ENCODE measurements at places on chromosomes 7 and 10. TPM values are rescaled to one million over a fixed set of nuclear protein-coding genes. Genes with fewer than 3 reads are reported as not detected.

- no peak for DNase-seq
Measured at GRCh38 chr10:110617425-110618229, 26.5 kb upstream of the RBM20 start.

DNA sequence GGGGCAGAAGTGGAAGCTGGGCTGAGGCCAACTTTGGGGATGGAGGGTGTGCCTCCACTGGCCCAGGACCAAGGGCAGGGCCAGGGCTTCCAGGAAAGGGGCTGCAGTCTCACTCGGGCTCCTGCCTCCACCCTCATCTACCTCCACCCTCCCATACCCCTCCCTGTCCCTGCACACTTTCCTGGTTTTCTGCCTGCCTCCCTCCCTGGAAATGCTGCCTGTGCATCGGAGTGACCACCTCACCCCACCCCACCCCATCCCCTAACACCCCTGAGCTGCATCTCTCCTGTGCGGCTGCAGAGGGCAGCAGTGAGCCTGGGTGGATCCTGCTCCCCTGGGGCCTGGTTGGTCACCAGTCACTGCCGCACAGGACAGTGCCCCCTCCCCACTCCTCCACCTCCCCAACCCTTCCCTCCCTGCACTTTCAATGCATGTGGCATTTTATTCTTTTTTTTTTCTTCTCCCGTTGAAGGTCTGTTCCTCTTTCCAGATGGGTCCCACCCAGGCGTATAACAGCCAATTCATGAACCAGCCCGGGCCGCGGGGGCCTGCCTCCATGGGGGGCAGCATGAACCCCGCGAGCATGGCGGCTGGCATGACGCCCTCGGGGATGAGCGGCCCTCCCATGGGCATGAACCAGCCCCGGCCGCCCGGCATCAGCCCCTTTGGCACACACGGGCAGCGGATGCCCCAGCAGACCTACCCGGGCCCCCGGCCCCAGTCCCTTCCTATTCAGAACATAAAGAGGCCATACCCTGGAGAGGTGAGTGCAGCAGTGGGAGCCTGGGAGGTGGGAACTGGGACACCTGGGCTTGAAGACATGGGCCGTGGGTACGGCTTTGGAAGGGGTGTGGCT, 54.1 kb upstream of the PPIF start:
- DNase-seq, result no peak

- no peak for DNase-seq
Measured at GRCh38 chr7:50782375-50783208, at the start of gene GRB10. TSS of gene GRB10 (minus strand) at chr7:50782896. CDS start at chr7:50732322, 50,574 bp downstream.

- no peak for DNase-seq
Measured at GRCh38 chr10:123229927-123230630, 75.9 kb downstream of the BUB3 start.

DNA sequence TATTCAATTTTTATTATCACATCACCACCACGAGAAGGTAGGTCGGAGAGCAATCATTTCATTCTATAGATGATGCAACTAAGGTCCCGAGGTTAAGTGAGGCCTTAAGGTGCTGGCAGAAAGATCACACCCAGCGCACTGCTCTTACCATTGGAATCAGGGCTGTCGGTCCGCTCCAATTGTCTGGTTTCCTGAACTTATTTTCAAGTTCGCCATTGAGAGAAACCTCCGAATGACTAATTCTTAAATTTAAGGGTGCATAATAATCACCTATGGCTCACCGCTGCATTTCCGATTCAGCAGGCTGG, 625 bp upstream of the GSTO2 start:
- DNase-seq, result no peak

DNA sequence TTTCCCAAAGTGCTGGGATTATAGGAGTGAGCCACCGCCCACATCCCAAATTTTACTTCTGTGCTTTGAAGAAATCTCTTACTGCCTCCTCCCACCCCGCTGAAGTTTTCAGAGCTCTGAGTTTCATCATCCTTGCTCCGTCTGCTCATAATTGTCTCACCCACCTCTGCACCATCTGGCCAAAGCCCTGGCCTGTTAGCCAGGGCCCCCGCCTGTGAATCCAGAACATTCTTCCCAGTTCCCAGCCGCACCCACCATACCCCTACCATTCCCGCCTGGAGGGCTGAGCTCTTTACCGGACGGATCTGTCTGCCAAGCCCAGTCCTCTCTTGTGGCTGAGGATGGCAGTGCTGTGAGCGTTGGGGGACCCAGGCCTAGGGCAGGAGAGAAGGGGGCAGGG, 14.5 kb downstream of the SSC4D start:
- no peak for DNase-seq

DNA sequence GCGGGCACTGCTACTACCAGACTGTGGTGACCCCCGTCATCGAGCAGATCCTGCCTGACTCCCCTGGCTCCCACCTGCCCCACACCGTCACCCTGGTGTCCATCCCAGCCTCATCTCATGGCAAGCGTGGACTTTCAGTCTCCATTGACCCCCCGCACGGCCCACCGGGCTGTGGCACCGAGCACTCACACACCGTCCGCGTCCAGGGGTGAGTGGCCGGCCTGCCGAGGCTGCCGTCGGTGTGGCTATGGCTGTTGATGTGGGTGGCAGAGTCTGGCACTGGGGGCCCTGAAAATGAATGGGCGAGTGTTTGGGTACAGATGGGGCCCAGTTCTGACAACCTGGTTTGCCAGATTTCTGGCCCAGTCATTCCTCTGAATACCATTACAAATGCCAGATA, 15.4 kb downstream of the LIMK1 start:
- no peak for DNase-seq

DNA sequence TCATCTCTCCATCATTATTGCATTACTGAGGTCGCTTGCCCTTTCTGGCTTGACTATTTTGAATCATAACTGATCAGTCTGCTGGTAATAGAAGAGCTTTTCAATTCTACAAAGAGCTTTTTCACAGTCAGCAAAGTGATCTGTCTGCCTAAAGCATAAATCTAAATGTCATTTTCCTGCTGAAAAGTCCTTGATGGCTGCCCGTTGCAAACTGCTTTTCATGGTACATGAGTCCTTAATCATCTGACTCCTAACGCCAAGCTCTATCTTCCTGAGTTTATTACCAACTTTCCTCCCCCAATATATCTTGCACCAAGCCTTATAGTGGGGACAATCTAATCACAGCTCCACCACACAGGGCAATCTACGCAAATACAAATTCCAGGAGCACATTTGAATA, 39.8 kb downstream of the THSD7A start:
- DNase-seq, result no peak

GRCh38 chr7:28686418-28686800, 271.7 kb downstream of the TRIL start:
- no peak for DNase-seq

SPDYE6 gene
- total RNA-seq, result not detected

NRAP gene
- not detected for total RNA-seq

KCNMA1 gene
- total RNA-seq, result 155 TPM

All from stomach (tissue), 19 donors.